NCI-H2107 (cell line): ENCODE measurements at places on chromosomes 7 and 10.
A peak's percentile ranks its signal among the peaks of the same experiment; 100 is the strongest.

- DNase-seq: no peak
Observed at GRCh38 chr7:155227788-155228458, 69.8 kb upstream of the INSIG1 start.

DNA sequence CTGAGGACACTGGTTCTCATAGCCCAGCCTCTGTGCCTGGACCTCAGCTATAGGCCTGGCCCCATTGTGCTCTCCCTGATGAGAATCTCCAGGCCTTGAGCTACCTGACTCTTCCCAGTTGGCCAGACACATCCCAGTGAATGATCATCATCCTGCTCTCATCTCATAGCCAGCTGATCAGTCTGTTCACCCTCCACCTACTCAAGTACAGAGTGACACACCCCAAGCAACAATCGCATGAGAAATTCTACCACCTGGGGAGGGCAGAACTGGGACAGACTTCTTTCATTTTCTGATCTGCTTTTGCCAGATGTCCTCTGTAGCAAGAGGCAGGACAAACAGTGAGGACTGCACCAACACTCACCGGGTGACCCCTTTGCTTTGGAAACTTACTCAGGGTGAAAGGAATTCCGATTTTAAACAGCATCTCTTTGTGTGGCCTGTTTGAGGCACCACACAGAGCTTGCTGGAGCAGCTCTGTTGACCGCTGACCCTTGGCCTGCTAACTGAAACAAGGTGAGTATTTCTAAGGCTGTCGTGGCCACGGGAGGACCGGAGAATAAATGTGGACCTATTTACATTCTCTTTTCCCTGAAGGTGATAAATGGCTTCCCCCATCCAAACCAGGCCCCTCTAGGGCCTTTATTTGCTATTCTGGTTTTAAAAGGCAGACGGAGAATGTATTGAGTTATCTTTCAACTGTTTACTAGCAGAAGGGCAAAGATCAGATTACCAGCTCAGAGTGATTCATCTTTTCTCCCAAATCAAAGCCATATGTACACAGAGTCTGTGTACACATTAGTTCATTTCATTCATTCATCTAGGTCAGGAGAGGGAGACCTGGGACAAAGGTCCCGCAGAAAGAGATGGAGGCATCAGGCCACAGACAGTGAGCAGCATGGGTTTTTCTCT lies 181.4 kb upstream of the TNS3 start:
- no peak for DNase-seq

DNA sequence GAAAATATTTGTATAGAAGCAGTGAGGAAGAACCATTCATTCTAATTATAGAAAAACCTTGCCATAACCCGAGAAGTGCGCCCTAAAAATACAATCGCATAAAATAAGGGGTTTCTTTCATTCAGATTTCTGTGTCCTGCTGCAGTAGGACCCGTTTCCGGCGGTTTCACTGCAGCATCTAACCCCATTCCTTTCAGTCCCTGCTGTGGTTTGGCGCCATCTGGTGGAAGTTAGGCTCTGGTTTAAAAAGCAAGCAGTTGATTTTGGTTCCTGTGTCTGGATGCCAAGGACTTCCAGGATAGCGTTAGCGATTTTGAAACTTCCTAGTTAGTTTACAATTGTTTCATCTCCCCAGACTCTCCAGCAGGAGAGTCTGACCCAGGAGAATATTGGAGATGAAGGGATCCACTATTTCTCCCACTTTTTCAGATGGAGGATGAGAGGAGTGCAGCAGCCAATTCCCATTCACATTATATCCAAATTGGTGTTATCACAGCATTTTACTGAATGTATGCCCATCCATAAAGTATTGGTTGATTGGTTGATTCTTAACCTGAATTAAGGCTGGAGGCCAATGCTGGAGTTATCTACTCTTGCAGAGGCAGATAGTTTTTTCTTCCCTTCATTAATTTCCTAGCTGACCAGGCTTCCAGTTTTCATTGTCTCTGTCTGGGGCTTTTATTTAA lies 128.8 kb upstream of the CACNA2D1 start:
- DNase-seq: peak; percentile 95

- no peak for DNase-seq
Observed at GRCh38 chr7:115491744-115492380, 538.7 kb downstream of the TFEC start.

DNA sequence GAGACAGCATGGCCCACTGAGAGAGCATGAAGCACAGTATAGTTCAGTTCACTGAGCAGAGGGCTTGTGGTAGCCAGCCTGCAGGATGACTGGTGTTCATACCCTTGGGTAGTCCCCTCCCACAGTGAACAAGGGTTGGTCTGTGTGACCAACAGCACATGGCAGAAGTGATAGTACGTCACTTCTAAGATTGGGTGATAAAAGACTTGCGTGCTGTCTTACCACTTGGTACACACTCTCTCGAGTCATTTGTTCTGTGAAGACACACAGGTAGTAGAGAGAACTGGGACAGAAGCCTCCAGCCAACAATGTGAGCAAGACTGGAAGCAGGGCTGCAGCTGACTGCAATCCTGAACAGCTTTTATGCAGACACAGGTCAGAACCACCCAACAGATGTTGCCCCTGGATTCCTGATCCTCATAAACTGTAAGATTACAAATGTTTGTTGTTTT lies 14.6 kb downstream of the EPC1 start:
- DNase-seq: no peak

- DNase-seq: no peak
Observed at GRCh38 chr7:4124556-4125477, 557.3 kb upstream of the FOXK1 start.

- no peak for DNase-seq
Observed at GRCh38 chr10:85864173-85864549, 502.4 kb downstream of the GRID1 start.

GRCh38 chr10:121700416-121700815 lies 102.2 kb upstream of the FGFR2 start:
- no peak for DNase-seq

DNA sequence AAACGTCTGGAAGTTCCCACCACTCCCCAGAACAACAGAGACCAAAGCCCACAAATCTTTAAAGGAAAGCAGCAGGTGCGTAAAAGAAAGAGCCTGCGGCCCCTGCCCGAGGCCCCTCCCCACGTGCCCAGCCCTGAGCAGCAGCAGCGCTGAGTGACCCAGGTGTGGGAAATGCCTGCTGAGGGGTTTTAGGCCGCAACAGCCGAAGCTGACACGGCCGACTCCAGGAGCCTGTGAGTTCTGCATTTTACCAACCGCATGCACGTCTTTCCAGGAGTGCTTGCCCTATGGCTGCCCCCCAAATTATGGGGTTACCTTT lies 1.6 kb upstream of the KNDC1 start:
- DNase-seq: no peak

- no peak for DNase-seq
Observed at GRCh38 chr7:2825559-2826227, 18.4 kb downstream of the GNA12 start.

- no peak for DNase-seq
Observed at GRCh38 chr10:125027871-125028869, 86.2 kb downstream of the ZRANB1 start.

GRCh38 chr10:121330563-121330962 lies 267.7 kb downstream of the FGFR2 start:
- DNase-seq: no peak
